ENCODE measurements at places on chromosomes 1 and 21.
A peak's percentile ranks its signal among the peaks of the same experiment; 100 is the strongest.

DNA sequence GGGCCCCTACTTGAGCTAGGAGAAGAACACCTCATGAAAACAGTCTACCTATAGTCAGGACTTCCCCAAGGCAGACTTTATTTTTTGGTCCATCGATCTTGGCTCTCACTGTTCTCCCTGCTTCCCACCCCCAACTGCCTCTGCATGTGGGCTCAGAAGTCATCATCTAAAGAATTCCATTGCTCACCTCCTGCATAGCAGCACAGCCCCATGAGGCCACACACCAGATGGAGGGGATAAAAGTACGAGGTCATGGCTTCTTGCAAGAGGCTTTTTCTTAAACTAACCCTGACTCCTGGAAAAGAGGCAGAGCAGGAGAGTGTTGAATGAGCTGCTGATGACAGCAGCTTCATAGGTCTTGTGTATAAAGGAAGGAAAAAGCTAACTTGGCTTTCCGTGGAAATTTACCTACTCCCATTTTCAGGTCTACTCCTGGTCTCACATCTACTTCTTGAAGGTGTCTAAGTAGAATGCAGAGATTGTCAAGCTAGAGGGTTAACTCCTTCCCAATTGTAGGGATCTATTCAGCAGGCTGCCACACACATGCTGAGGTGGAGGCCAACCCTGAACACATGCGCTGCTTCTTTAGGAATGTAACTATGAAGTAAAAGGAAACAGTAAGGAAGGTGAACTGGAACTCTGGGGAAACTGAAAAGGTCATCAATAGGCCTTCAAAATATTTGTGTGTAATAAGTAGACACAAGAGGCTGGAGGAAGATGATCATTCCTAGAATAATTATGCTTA lies 18.7 kb downstream of the WNT2B start:
- DNase-seq = no peak

GRCh38 chr1:183913567-183913993 lies 108.7 kb downstream of the RGL1 start:
- no peak for DNase-seq

DNA sequence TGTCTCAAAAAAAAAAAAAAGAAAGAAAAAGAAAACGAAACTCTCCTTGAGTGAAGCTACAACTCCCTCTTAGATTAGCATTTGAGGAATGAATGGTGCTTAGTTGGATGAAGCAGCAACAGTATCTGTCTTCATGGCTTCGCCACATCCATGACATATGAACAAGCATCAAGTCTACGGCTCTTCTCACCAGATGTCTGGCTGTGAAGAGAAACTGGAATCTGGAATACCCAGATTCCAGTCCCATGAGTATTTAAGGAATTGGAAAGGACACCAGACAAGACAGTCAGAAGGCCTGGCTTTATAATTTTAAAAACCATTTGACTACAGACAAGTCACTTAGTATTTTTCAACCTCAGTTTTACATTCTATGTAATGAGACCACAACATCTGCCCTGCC lies 38.0 kb upstream of the TADA1 start:
- DNase-seq = no peak

GRCh38 chr1:200128944-200129879 lies 101.7 kb downstream of the NR5A2 start:
- DNase-seq = peak; percentile 55

DNA sequence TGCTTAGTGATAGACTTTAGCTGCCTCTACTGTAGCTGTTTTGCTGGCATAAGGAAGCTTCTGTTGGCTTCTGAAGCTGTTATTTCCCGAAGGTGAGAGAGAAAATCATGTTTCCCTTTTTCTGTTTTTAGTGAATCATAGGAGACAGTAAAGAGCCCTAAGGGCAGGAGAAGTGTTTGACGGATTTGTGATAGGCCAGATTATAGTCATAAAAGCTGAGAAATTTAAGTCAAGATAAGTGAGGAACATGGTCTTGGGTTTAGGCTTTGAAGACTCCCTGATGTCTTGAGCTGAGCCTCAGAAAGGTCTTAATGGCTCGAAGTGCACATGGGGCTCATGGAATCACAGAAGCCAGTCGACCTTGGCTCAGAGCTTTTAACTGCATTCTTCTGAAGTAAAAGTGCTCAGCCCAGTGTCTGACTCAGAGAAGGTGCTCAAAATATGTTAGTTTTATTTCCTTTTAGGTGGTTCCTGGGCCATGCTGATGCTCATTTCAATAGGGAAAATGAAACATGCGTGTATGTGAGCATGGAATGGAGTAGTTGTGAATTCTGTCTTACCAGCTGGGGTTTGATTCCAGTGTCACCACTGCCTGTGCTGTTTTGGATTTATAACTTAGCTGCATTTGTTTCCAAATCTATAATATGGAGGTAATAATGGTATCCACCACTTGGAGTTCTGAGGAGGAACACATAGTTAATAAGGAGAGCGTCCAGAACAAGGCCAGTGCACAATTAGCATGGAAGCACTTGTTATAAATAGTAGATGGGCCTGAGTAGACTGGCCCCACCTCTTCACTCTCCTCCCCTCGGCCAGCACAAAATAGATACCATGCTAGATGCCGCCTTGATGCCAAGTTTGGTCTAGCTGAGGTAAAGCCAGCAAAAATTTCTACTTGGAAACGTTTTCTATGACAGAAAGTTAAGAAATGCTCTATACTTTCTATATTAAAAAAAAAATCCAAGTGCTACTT lies 99.2 kb downstream of the C1orf21 start:
- DNase-seq = no peak

DNA sequence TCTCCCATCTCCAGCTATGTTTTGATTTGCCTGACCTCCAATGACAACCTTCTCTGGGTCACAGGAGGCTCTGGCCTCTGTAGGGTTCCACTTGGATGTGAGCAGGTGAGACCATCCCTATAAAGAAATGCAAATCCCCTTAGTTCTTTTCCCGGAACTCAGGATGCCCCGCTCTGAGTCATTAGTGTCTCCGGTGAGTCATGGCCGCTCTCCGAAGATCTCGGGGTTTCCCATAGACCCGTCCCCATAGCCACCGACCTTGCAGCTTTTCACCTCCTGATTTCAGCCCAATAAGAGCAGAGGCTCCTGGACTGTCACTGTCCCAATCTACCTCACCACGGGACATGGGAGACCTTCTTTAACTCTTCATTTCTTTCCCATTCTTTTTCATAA lies 98.2 kb downstream of the PGBD5 start:
- DNase-seq = no peak

- peak; percentile 74 for DNase-seq
Observed at GRCh38 chr1:67853704-67854103, 20.4 kb upstream of the GNG12 start.

DNA sequence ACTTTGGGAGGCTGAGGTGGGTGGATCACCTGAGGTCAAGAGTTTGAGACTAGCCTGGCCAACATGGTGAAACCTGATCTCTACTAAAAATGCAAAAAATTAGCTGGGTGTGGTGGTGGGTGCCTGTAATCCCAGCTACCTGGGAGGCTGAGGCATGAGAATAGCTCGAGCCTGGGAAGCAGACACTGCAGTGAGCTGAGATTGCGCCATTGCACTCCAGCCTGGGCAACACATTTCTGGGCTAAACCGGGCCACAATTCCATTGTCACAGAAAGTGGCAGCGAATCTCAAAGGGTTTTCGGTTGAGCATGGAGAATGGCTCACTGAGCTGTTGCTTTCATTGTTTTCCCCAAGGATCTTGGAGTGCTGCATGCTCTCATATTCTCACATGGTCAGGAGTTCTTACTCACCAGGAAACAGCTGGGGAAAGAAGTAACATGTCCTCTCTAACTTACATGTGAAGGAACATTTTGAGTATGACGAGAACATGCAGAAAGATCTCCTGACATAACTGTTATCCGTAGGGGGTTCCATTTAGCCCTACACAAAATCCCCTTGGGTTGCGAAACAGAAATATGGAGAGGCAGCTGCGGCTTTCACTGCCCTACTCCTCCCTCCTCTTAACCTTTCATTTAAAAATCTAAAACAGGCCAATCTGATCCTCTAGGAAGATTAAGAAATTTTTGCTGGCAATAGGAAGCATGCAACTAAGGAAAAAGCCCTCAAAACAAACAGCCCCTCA lies 341.1 kb downstream of the PCP4 start:
- DNase-seq = no peak

DNA sequence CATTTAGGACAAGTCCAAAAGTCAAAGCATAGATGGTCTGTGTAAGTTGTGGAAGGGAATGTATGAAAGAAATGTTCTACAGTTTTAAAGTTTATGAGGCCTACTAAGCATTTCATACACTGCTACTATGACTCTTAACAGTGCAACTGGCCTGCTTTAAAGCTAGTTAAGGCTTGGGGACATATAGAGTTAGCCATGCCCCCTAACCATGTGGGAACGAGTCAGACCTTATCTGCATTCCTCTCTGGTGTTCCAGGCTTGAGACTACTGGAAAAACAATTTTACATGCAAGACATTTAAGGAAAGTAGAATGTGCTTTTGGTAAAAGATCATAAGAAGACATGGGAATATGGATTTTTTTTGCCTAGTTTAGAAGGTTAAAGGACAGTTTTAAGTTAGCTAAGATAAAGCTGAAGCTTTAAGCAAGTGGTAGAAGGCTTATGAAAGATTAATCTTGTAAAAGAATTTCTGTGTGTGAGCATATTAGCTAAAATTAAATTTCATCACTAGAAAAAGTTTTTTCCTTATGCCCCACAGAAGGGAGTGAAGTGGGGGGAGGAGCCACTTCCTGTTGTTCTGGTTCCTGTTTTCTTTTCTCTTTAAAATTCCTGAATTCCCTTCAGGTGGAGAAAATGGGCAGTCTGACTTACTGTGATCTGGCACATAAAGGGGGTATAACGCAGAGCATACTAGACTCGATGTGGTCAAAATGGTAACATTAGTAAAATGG lies 8.9 kb upstream of the CD48 start:
- DNase-seq = no peak

GRCh38 chr1:112840631-112841624 lies 115.1 kb downstream of the SLC16A1 start:
- no peak for DNase-seq

- DNase-seq = no peak
Observed at GRCh38 chr1:199700551-199700950, 327.0 kb upstream of the NR5A2 start.

- DNase-seq = no peak
Observed at GRCh38 chr1:101918277-101918676, 78.4 kb downstream of the OLFM3 start.

DNA sequence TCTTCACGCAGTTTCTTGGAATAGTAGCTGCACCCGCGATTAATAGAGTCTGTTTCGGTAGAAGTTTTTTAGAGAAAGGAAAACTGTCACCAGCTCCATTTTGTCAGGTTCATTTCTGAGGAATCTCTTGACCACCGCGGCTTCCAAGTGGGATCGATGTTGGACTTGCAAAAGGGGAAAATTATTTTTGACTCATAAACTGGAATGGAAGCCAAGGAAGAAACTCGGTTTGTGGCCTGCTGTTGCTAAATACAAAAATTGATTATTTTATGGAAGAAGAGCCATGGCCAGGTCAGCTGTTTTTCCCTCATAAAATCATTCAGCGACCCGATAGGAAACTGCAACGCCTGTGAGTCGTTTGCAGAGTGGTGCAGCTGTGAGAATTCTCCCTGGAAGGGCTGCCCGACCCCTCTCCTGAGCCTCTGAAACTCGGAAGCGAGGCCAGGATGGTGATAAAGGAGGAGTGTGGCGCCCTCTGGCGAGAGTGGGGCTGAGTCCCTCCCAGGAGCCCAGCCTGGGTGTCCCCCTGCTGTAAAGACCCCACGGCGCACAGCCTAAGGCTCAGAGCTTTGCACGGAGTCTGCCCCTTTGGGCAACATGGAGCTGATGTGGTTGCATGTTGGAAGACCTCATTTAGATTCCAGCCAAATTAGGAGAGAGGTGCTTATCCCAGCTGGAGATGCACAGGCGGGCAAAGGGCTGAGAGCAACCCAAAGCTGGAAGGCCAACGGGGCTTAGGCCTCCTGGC lies 83.6 kb upstream of the SLC25A33 start:
- peak; percentile 30 for DNase-seq

DNA sequence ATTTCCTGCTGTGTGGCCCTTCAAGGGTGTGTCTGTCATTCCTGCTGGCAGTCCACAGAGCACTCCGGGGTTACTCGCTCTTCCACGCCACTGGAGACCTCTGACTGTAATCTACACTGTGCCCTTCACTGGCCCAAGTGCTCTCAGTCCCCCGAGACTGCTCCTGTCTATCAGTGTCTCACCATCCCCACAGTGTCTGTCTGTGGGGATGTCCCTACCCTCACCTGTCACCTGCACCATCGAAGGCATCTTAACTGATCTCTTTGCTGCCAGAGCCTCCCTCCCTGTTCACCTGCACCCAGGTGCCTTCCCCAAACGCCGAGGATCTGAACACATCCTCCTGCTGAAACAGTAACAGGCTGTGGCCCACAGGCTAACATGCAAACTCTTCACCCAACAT lies 136.7 kb downstream of the MATN1 start:
- no peak for DNase-seq

DNA sequence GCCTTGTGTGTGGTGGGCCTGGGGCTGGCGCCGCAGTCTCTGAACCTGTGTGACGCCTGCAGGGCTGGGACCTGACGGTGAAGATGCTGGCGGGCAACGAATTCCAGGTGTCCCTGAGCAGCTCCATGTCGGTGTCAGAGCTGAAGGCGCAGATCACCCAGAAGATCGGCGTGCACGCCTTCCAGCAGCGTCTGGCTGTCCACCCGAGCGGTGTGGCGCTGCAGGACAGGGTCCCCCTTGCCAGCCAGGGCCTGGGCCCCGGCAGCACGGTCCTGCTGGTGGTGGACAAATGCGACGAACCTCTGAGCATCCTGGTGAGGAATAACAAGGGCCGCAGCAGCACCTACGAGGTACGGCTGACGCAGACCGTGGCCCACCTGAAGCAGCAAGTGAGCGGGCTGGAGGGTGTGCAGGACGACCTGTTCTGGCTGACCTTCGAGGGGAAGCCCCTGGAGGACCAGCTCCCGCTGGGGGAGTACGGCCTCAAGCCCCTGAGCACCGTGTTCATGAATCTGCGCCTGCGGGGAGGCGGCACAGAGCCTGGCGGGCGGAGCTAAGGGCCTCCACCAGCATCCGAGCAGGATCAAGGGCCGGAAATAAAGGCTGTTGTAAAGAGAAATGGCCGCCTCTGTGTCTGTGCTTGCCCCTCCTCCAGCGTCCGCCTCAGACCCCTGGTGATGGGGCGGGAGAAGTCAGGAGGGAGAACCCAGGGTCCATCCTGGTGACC lies 788 bp downstream of the ISG15 start:
- no peak for DNase-seq

DNA sequence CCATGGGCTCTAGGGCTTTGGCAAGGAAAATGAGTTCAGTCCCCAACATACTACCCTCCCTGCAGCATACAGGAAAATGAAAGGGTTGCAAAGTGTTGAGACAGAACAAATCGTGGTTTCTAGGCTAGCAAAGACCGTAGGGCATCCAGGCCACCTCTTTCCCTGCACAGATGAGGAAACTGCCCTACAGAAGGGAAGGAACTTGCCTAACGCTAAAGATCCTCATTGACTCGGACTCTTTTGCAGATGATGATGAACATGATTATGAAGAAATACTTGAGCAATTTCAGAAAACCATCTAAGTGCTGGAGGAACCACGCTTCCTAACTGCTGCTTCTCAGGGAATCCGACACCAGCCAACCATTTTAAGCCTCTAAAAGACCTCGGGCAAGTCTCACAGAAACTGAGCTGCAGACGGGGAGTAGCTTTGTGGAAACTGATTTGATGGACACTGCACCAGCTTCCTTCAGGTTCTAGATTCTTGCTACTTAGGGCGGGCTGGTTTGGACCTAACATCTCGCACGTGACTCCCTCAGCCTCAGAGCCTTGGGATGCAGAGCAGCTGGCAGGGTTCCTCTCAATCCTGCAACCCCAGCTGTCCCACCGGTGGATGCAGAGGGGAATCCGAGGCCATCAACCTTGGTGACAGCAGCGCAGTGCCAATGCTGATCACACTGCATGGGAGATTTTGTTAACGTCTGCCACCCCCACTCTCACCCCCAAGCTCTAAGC lies 13.4 kb downstream of the THEMIS2 start:
- no peak for DNase-seq

Measured in NCI-H2081 (cell line).